NCI-H748 treated with DMSO at 0.1 percent for 48 hours (cell line): ENCODE measurements at places on chromosomes 3 and 15.

- no peak for DNase-seq
Observed at GRCh38 chr15:82130248-82130647, 84.4 kb upstream of the MEX3B start.

GRCh38 chr3:107117922-107118536, 259.2 kb upstream of the CCDC54 start:
- peak; percentile 30 for DNase-seq

DNA sequence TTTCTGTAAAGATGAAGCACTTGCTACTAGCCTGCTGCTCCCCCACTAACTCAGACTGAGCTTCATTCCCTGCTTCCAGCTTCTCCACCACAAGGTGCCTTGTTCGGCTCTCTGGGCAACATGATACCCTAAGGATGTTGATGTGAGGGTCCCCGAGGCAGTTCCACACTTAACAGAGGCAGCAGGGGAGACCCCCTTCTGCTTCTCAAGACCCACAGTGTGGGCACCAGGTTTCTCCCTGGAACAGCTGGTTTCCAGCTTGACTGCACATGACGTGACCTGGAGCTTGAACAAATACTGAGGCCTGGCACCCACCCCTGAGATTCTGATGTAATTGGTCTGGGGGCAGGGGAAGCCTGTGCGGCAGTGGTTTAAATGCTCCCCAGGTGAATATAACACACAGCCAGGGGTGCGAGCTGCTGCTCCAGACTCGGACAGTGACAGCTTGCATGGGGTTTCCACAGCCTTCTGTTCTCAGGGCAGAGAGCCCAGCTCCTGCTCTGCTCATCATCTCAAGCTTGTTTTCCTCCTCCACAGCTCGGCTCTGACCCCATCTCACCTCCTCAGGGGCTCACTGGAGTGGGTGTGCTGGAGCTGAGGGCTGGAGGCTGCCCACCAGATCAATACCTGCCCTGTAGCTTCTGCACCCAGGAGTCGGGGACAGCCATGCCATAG, 95.0 kb upstream of the HACD2 start:
- no peak for DNase-seq

GRCh38 chr15:39511916-39512260, 69.0 kb upstream of the THBS1 start:
- DNase-seq, result no peak

DNA sequence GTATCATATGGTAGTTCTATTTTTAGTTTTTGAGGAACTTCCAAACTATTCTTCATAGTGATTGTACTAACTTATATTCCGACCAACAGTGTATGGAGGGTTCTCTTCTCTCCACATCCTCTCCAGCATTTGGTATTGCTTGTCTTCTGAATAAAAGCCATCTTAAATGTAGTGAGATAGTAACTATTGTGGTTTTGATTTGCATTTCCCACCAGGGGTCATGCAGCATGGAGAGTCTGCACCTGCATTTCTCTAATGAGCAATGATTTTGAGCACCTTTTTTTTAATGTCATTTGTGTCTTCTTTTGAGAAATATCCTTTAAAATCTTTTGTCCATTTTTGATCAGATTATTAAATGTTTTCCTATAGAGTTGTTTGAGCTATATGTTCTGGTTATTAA, 718.5 kb downstream of the ZBBX start:
- no peak for DNase-seq

DNA sequence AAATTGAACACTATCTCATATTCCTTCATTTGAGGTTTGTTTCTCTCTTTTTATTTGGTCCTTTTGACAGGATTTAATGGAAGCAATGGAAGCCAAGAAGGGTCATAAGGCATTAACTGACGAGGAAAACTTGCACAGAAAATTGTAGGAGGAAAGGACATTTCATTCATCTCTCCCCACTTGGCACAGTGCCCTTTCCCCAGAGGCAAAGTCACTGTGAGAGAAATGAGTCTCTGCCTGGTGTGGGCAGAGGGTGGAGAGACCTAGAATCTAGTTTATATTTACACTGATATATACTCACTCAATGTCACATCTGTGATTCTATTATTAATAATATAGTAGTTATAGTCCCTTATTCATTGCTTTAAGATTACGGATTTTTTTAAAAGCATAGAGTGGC, 324.6 kb upstream of the IL12A start:
- no peak for DNase-seq

GRCh38 chr3:52839892-52840545, 5.2 kb upstream of the MUSTN1 start:
- DNase-seq, result no peak

DNA sequence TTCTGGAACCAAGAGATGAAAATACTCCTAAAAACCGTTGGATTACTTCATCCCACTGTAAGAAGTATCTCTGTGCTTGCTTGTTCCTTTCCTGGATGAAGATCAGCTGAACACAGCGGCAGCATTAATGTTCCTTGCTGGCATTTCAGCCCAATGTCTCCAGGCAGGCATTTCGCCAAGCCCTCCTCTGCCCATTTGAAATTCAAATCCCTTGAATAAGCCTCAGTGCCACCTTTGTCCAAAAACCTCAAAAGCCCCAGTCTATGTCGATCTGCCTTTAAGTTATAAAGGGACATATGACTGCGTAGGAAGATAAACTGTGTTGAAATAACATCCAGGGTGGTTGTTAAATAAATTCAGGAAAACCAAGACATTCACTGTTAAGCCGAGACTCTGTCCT, 156.8 kb upstream of the PDZRN3 start:
- no peak for DNase-seq

DNA sequence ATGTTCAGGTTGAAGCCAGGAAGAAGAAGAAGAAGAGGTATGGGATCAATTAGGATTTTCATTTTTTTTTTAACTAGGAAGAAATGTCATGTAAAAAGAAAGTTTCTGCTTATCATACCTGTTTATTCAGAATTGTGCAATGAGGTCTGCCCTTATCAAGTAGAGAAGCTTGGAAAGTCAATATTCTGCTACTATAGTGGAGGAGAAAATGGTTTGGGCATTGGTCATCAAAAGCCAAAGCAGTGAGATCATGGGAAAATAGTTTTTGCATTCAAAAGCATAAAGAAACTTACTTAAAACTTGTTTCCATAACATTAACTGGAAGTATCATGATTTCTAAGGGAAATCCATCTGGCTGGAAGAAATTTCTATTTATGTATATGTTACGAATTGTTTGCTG, 1239.2 kb downstream of the NSUN3 start:
- no peak for DNase-seq

DNA sequence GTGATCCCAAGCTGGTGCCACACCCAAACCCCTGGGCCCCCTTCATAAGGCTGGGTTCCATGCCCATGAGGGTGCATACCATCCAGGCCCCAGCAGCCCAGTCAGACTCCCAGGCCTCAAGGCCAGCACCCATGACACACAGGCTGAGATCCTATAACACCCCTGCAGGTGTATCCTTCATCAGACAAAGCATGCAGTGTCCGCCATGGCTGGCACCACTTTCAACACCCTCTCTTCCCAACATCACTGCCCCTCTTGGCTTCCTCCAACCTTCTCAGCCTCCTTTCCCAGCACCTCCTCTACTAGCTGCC, 3.5 kb downstream of the CCDC51 start:
- DNase-seq, result no peak

DNA sequence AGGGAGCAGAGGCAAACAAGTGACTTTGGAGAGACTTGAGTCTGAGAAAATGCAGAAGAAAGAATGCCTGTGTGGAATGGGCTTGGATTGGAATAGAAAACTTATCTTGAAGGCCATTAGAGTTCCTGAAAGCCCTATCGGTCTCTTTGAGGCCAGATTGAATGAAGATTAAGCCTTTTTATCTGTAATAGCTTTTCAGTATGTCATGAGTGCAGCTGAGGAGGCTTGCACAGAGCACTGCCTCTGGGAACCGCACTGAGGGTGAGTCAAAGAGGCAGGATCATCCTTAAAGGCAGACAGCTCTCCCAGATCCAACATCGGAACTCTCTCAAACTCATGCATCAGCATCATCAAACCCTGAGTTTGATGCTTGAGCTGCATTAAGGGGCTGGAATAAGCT, 515.2 kb downstream of the NTRK3 start:
- DNase-seq, result no peak
